ENCODE measurements at places on chromosomes 7 and 10.

GRCh38 chr7:70947181-70947580 lies 184.8 kb upstream of the GALNT17 start:
- no peak for DNase-seq

DNA sequence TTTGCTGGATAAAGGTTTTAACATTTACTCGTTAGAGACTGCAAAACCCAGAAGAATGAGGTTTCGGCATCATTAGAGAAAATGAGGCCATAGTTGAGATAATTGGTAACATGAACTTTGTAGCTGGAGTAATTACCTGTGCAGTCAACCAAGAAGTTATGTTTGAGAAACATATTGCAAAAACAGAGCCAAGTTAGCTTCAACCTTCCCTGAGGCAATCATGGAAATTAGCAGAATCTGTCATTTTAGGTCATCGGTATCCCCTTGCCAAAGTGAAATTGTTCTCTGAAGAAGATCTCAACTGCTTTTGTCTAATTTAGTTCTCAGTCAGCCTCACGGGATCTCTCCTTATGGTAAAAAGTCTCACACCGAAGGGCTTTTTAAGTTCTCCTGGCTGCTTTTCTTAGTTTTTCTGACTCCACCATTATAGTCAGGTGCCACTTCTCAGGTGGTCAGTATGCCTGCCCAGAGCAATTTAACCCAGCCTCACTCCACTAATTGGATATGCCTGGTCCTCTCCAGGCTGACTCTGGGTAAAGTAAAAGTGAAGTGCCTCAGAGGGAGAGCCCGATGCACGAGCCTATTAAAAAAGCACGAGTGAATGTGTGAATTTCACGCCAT lies 52.5 kb downstream of the NRCAM start:
- DNase-seq = no peak

DNA sequence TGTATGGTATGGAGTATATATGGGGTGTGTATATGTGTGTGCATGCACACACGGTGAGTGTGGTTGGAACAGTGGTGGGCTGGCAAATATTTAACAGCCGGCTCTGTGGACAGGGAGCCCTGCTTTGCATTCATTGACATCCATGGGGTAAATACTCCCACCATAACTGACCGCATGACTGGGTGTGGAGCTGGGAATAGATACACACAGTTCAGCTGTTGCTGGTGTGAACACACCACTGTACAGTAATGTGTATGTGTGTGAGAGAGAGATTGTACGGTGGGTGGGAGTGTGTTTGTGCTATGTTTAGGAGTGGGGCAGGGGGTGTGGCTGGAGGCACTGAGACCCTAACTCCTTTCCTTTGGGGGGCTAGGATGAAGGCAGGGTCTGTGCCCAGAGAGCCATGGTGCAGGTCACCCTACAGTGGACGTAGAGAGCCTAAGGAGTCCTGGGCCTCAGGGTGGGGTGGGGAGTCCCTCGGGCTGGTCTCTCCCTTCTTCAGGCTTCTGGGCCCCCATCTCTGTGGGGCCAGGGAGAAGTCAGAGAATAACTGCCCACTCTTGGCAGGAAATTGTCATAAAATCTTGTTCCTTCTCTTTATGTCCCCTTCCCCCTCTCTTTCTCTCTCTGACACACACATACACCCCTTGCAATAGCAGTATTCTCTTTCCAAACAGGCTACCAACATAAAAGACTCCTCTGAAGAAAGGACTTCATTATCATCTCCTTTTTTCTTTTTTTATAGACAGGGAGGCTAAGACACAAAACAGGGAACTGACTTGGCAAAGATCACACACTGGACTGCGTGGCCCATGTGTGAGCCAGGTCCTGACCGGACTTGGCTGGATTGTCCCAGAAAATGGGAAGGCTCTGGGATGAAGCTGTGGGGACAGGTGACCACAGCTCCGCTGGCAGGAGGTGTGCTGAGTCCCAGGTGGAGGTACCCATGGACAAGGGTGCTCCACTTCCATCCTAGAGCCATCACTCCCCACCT lies 3.2 kb downstream of the SFRP5 start:
- DNase-seq = no peak

- no peak for DNase-seq
These were observed 23.7 kb downstream of the CRPPA start for GRCh38 chr7:16397501-16398145.

GRCh38 chr7:94082126-94082525 lies 78.0 kb upstream of the BET1 start:
- DNase-seq = no peak

DNA sequence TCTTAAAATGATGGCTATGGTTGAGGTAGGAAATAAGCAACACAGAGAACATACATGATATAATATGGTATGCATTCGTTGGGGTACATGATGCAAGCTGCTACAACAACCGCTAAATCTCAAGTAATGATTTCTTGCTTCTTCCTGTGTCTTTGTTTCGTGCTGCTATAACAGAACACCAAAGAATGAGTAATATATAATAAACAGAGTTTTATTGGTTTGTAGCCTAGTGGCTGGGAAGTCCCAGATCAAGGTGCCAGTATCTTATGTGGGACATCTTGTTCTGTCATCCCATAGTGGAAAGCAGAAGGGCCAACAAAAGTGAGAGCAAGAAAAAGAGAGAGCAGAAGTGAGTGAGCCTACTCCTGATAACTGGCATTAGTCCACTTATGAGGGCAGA lies 689.7 kb downstream of the SUGCT start:
- DNase-seq = no peak

GRCh38 chr7:144137501-144137900 lies 14.5 kb downstream of the OR2A14 start:
- no peak for DNase-seq

DNA sequence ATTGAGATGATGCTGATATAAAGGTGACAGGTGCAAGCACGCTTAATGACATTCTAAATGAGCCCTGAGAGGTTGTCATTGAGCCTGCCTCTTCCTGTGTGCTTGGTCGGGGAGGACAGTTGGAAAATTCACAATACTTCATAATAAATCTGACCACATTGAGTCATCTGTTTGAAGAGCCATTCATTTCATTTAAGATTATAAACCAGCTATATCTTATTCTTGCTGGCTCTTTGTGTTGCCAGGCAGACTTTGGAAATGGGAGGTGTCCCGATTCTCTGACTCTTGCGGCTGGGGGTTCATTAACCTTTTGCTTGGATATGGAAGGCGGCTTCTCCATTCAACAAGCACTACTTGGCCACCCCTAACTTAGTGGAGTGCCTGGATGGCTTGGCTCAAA lies 198.2 kb downstream of the FANK1 start:
- no peak for DNase-seq

DNA sequence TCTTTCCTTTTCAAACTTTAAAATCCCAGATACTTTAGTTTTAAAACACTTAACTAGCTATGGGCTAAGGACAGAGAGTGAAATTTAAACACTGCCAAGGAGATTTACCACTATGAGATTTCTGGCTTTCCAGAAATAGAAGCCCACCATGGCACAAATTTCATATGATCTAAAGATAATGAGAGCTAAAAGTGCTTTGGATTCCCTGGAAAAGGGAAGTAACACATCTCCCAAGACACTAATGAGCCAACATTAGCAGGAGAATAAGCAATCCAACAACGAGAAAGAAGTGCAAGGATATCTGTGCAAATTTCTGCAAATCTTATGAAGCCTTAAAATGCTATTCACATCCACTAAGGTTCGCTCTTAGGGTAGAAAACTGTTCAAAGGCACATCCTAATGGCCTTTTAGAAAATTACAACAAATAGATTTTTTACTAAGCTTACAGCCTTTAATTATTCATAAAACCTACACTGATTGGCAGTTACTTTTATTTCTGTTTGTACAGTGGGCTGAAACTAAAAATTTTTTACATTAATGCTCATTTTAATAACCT lies 100.3 kb downstream of the RAPGEF5 start:
- no peak for DNase-seq

GRCh38 chr10:24495666-24496460 lies 227.8 kb downstream of the ARHGAP21 start:
- DNase-seq = no peak

DNA sequence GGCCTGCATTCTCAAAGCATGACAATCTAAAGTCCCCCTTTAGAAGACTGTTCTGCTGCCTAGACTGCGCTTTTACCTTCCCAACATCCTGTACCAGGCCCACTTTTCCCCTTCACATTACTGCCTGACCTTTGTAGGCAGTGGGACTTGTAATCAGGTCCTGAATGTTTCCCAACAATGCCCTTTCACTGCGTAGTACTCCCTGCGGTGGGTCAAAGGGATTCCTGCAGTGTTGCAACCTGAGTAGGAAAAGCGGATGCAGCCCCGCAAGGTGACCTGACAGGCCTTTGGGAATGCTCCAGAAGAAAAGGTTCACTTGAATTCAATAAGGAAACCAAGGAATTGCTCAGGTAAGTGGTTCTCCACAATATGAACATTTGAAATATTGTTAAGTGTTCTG lies 4.9 kb upstream of the TCAF1 start:
- DNase-seq = no peak

DNA sequence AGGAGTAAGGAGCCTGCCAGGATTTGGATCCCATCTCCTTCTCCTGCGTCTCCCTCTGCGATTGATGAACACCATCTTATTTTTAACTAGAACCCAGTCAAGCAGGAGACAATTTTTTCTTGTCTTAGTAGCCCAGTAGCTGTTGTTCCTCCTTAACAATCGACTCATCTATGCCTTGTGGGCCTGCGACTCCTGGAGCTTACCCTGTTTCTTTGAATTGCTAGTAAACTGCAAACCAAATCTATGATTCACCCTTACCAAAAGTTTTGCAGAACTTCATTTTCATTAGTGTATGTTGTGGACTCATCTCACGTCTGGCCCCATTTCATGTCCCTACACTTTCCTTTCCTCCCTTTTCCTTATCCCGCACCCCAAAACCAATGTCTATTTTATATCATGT lies 37.7 kb downstream of the TRIL start:
- no peak for DNase-seq

DNA sequence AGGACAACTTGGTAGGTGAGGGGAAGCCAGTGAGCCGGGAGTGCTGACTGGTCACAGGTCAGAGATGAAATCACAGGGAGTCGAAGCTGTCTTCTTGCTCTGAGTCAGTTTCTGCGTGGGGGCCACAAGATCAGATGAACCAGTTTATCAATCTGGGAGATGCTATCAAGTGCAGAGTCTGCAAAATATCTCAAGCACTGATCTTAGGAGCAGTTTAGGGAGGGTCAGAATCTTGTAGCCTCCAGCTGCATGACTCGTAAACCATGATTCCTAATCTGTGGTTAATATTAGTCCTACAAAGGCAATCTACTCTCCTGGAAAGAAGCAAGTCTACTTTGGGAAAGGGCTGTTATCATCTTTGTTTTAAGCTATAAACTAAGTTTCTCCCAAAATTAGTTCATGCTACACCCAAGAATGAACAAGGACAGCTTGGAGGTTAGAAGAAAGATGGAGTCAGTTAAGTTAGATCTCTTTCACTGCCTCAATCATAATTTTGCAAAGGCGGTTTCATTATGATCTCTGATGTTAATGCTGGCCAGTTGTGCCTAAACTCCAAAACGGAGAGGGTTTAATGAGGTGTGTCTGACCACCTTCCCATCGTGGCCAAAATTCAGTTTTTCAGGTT lies 8.4 kb upstream of the LMOD2 start:
- no peak for DNase-seq

DNA sequence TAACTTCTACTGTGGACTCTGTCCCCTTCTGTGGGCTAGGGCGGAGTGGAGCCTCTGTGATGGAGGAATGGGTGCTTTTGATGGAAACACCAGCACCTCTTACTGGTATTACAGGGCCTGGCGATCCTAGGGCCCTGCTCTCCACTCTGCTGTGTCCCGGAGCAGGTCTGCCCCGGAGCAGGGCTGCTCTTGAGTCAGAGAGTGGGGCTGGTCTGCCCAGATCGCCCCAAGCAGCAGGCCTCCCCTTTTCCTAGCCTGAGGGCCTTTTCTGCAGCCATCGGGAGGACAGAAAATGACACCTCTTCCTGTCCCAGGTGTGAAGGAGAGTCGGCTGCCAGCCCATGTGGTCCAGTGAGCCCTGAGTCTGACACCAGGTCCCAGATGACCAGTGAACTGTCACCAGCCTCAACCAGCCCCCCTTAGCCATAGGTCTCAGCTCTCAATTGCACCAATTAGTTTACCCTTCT lies 1.4 kb downstream of the ZNF282 start:
- DNase-seq = no peak

GRCh38 chr10:60869652-60870415 lies 74.2 kb downstream of the RHOBTB1 start:
- DNase-seq = no peak

GRCh38 chr7:104814126-104814525 lies 199.9 kb upstream of the KMT2E start:
- DNase-seq = no peak

- no peak for DNase-seq
These were observed 6.0 kb downstream of the LEP start for GRCh38 chr7:128247108-128247507.

GRCh38 chr7:77368974-77369373 lies 47.2 kb downstream of the GSAP start:
- no peak for DNase-seq

DNA sequence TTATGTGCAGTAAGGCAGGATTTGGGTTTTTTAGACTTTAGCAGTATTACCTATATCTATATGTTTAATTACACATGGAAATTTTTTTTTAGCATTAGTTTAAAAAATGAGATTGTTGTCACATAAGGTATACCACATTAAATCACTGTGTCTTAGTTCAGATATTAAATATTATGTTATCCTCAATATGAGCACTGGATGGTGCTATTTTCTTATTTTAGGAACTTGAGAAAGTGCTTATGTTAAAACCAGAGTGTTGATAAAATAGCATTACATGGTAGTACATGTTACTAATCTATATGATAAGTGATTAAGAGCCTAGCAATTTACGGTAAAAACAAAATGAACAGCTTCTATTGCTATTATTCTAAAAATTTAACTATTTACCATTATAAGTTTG lies 28.8 kb downstream of the MIOS start:
- DNase-seq = no peak

GRCh38 chr7:98251231-98251600 lies 816 bp downstream of the TECPR1 start:
- DNase-seq = no peak

DNA sequence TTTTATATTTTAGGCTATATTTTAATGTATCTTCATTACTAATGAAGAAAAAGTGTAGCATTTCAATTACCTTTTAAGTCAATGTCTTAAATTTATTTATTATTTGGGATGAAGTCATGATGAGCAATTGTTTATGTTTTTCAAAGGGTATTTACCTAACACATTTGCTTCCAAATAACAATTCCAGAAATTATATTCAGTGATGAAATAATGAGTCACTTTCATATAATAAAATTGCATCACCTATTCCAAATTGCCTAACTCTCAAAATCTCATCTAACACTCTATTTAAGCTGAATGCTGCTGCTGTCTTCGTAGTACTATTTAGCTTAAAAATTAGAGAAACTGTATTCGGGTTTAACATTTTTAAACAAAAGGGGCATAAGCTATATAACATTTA lies 97.7 kb downstream of the PRKG1 start:
- DNase-seq = no peak

- no peak for DNase-seq
These were observed 12.1 kb upstream of the KPNA7 start for GRCh38 chr7:99219985-99220384.

GRCh38 chr7:28151965-28152364 lies 28.6 kb downstream of the JAZF1 start:
- no peak for DNase-seq

GRCh38 chr10:101346177-101346576 lies 7.8 kb upstream of the BTRC start:
- DNase-seq = no peak
